ENCODE measurements at places on chromosomes 1 and 21. TPM values are rescaled to one million over a fixed set of nuclear protein-coding genes. Genes with fewer than 3 reads are reported as not detected.

- DNase-seq = no peak
These were observed 291.5 kb downstream of the AKT3 start for GRCh38 chr1:243558576-243558975.

DNA sequence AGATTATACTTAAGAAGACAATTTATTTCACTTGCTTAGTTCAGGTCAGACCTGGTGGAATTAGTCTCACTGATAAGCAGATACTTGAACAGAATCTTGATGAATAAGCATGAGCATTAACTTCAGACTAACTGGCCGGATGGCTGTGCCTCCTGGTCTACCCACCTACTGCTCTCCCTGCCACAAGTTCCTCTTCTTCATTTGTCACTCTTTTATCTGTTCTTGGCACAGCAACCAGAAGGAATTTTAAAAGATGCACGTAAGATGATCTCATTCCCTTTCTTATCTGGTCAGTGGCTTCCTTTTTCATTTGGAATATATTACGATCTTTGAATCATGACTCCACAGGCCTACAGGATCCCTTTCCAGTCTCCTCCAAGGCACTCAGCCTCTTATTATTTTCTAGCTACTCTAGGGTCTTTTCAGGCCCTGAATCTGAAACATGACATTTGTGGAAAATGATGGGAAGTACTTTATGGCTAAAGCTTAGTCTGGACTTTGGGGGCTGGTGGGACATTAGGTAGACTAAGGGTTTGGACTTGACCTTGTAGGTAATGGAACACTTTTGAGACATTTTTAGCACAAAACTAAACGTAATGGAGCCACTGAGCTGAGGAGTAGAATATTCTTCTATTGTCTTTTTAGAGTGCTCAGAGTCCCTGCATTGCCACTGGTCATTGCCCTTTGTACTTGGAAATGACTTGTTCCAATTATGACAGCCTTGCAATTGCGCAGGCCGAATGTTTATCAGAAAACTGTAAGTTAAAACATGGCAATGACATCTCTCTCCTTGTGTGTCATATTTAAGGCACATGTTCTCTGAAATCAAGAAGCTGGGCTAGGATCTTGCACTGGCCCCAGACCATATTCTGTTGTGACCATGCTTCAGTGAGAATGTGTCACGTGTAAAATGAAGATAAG lies 16.0 kb downstream of the ST6GALNAC3 start:
- DNase-seq = no peak

PANK4 gene
- 36.3 TPM for total RNA-seq

GRCh38 chr1:74197255-74197654 lies 721 bp downstream of the LRRIQ3 start:
- no peak for DNase-seq

- no peak for DNase-seq
These were observed 27.4 kb downstream of the CHML start for GRCh38 chr1:241612533-241613477.

TMEM234 gene
- total RNA-seq = 30.2 TPM

CD101 gene
- 2.2 TPM for total RNA-seq

GRCh38 chr1:3078430-3078861 lies 9.4 kb downstream of the PRDM16 start:
- DNase-seq = peak; percentile 19

- no peak for DNase-seq
These were observed 54.7 kb downstream of the PDE9A start for GRCh38 chr21:42708107-42708506.

DNA sequence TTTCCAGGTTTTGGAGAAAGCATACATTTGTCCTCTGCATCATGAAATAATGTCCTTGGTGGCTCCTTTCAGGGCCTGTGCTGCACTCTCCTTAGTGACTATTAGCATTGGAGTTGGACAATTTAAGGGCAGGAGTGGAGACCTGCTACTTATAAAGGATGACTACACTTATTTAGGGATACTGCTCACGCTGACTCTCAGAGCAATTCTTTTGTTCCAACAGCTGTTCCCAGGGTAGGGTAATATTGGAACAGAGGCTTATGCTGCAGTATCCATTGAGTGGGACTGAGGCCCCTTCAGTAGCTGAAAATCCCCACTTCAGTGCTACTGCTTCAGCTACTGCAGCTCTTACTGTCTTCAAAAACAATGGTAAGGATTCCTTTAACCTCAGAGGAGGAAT lies 84.6 kb downstream of the GPR88 start:
- DNase-seq = no peak

GRCh38 chr1:152777510-152778137 lies 2.7 kb downstream of the LCE1F start:
- DNase-seq = no peak

OR6N1 gene
- total RNA-seq = 0.80 TPM

GRCh38 chr1:156821801-156822200 lies 5.2 kb upstream of the SH2D2A start:
- no peak for DNase-seq

Data from lung (tissue), 17 donors.